ENCODE measurements at places on chromosomes 7 and 10.
A peak's percentile ranks its signal among the peaks of the same experiment; 100 is the strongest.

DNA sequence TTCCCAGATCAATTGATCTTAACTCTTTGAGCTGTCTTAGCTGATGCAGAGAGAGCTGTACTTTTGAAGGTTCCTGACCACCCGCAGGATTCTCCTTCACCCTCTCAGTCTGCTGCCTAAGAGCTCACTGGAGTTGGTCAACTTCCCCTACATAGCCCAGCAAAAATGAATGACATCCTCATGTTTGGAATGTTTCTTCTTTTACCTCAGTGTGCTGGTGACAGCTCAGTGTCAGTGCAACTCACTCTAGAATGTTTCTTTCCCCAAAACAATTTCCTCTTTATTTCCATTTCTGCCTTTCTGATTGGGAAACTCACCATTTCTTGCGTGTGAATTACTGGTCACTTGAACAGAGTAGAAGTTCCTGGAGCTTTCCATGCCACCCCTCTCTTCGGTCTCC is 48.7 kb downstream of the LSMEM1 start:
- no peak for DNase-seq

DNA sequence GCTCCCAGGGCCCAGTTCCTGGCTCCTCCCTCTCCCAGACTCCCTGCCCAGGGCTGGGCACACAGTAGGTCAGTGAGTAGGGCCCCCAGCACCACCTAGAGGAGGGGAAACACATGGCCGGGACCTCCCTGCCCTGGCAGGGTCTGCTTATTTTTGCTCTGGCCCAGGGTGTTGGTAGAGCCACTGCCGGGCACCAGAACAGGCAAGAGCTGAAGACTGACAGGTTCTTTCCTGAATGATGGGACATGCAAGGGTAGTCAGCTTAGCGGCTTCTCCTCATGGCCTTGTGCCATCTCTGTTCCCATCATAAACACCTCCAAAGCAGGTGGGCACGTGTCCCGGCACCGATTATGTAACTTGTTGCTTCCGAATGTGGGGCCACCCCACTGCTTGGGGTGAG is 86.5 kb downstream of the NEURL1 start:
- no peak for DNase-seq

DNA sequence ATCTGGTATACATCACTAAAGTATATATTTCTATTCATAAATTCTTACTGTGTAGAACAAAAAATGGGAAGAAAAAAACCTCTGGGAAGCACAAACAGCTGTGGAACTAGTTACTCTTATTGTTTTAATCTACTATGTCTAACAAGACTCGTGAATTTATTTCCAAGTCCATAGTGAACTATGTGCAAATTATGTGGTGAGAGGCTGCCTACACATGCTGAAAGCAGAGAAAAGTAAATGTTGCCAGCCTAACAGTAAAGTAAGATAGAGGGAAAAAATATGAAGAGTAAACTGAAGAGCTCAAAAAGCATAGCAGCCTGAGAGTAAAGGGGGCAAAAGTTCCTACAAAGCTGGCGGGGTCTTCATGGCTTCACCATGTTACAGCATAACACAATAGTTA is 3.0 kb downstream of the GDI2 start:
- no peak for DNase-seq

DNA sequence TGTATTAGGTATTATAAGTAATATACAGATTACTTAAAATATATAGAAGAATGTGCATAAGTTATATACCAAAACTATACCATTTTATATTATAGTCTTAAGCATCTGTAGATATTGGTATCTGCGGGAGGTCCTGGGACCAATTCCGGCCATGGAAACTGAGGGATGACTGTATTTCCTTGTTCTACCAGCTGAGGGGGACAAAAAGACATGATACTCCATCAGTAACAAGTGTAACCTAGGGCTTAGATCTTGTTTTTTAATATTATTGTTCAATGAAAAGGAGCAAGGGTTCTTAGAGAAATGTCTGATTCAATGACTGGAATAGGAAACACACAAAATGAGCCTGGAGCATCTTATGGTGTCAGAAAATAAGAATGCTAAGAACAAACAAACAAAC is 752.5 kb downstream of the CCSER2 start:
- DNase-seq = no peak

- peak; percentile 23 for DNase-seq
Observed at GRCh38 chr10:131901181-131901829, 497 bp downstream of the PPP2R2D start.

DNA sequence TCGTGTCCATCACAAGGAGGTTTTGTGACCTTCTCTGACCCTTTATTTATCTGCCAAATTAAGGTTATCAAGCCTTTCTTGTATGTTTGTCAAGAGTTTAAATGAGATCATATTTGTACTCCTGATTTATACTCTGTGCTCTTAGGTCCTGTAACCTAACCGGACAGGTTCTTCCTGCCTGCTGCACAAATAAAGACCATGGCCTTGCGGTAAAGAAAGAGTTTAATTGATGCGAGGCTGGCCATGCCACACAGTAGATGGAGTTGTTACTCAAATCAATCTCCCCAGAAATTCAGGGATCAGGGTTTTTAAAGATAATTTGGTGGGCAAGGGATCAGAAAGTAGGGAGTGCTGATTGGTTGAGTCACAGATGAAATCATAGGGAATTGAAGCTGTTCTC is 79.5 kb upstream of the LRGUK start:
- DNase-seq = no peak

GRCh38 chr10:32454148-32454547 is 8.2 kb downstream of the CCDC7 start:
- no peak for DNase-seq

DNA sequence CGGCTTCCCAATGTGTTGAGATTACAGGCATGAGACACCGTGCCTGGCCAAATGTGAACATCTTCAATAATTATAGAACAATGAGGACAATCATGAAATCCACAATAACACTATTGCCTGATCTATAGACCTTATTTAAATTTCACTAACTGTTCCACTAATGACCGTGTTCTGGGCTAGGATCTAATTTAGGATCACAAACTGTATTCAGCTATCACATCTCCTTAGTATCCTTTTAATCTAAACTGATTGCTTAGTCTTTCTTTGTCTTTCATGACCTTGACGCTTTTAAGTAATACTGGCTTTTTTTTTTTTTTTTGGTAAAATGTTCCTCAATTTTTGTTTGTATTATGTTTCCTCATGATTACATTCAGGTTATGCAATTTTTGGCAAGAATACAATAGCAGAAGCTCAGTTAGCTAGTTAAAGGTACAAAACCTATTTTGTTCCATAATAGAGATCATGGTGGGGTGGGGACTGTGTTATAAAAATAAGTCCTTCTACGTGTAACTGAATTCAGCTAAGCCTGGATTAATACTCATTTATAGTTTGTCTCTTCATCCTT is 158.4 kb downstream of the AOAH start:
- no peak for DNase-seq

DNA sequence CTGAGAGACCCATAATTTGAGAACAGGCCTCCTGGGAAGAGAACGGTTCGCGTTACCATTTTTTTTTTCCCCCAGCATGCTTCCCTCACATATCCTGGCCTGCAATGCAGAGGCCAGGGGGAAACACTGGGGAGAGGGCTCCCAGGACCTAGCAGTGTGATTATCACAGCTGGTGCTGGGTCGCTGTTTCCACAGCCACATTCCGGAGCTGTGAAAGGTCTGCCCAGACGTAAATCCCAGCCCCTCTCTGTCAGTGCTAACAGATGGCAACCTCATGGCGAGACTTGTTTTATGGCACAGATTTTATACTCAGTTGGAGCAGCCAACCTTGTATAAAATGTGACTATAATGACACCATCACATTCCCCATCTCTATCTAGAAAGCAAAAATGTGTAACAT is 150.5 kb downstream of the PLXDC2 start:
- DNase-seq = no peak

GRCh38 chr10:11319990-11320602 is 291.4 kb downstream of the USP6NL start:
- no peak for DNase-seq

DNA sequence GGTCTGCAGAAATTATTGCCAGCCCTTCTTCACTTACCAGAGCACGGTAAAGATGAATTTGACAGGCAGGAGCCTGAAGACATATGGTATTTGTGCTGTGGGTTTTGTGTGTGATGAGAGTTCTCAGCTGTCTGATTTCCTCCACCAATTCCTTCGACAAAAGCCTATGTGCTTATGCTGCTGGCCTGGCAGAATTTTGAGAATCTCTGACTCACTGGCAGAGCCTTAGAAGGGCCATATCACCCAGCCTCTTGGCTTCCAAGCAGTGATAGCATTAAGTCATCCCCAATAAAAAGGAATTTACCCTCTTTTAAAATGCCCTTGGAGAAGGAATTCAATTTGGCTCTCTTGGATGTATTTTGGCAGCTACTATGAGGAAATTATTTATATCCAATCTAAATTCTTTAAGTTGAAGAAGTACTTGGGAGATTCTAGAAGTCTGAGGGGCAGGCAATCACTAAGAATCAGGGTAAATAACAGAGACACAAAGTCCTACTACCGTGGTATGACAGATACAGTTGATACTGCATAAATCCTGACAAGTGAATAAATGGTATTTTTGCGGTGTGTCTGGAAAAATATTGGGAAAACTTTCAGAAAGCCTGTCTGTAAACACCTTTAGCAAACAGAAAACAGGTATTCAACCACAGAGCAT is 68.6 kb upstream of the EFCAB10 start:
- no peak for DNase-seq

DNA sequence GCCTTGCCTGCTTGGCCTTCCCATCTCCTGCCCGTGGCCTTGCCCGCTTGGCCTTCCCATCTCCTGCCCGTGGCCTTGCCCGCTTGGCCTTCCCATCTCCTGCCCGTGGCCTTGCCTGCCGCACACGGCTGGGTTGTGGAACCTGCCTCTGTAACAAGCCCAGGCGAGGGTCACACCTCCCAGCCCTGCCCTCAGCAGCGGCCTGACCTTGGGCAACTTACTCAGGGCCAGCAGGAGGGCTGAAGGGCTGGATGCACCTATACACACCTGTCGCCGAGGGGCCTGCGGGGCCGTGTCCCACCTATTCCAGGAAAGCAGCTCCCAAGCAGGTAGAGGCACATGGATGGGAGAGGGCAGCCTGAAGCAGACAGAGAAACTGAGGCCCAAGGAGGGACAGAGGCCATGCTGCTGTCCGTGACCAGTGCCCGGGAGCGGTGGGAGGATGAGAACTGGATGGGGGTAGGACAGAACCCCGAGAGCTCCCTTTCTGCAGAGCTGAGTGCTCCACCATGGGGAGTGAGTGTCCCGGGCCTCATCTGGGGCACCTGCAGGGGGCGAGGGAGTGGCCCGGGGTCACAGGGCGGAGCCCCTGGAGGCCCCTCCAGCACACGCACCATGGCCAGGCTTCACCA is 277.6 kb downstream of the ELFN1 start:
- DNase-seq = no peak

GRCh38 chr10:29958440-29958839 is 100.9 kb downstream of the JCAD start:
- no peak for DNase-seq

Measured in SW480 (cell line).